ENCODE measurements at places on chromosomes 2 and 18.

DNA sequence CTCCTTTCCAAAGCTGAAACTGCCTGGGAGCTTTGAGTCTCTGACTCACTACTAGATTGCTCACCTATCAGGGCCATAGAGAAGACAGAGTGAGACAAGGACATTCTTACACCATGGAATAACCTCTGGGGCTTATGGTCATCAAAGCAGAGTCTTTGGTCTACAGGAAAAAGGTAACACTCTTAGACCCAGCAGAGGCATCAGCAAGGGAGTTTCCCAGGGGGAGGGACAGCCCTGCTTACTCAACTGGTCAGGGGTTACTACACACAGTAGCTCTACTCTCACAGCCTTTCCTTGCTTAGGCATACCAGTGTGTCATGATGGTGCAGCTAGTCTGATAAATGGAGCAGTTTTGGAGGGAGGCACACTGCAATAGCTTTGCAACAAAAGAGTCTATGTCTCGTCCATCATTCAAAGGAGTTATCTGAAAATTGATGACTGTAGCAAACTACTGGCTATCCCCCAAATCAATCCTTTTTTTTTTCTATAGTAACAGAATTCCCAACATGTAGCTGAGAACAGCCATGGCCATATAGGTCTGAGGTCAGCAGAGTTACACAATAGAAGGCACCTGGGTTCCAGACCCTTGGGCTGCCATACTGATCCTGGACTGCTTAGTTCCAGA, 22.4 kb upstream of the CD28 start:
- peak; percentile 74 for DNase-seq

DNA sequence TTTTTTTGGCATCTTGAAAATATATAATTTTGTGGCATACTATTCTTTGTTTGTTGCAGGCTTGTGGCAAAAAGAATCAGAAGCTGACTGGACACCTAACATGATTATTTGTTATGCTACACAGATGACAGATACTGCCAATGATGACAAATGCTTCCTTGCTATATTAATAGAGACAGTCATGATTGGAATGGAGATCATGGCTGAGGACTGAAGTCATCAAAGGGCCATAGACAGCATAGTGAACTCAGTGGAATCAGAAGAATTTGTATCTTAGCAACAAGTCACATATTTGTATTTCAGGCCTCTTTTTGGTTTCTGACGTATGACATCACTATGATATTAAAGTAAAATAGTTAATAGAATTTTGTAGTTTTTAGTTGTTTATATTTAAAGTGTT, 1003.8 kb upstream of the DDX18 start:
- no peak for DNase-seq

DNA sequence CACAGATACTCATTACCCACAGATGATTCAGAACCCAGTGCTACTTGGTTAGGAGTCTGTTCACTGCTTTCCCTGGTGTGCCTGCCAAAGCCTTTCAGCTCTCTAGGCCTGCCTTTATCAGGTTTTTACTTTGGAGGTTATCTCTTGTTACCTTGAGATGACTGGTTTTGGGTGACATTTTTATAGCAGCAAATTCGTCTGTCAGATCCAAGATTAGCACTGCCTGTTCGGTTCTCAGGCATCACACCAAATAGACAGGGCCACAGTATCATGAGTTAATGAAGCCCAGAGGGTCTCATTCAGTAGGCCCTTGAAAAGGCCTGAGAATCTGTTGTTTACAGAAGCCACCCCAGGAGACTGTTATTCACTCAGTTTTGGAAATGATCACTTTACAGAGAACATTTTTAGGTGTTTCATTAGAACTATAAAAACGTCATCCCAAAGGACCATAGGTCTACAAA, 121.2 kb downstream of the OSBPL6 start:
- no peak for DNase-seq

DNA sequence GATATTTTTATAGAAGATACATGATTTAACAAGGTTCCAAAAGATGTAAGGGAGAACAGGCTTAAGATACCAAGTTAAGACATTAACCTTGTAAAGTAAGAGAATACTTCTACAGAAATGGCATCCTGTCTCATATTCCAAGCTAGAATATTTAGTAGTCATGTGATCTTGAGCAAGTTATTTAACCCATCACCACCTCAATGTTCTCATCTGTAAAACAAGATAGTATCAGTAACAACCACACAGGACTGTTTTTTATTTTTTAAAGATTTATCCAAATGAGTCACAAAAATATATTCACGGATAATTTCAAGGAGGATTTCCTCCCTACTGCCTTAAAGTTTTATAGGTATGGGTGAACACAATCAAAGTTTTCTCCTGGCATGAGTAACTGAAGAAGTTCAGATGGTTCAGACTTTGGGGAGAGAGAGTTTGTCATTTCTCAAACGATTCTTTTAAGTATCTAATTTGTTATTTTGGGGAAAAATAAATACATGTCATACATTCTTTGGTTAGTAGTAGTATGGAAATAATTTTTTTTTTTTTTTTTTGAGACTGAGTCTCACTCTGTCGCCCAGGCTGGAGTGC, 25.9 kb downstream of the ROCK1 start:
- no peak for DNase-seq

DNA sequence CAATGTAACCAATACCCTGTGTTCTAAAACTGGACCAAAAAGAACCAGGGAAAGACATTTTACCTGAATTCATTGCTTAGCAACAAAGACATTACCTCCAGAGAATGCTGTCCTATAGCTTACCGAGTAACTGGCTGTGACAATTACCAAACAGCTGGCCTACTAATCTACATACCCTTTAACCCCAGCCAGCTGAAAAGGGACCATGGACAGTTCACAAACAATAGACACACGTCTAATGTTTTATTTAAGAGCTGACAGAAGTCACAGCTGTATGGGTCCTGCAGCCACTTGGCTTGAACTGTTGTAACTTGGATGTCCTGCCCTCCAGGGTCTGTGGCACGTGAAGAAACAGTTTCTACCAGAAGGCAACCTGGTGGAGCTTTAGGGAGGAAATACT, 130.1 kb upstream of the EFEMP1 start:
- DNase-seq = no peak
